ENCODE measurements at places on chromosomes 16 and 17. TPM values are rescaled to one million over a fixed set of nuclear protein-coding genes. Genes with fewer than 3 reads are reported as not detected.

DNA sequence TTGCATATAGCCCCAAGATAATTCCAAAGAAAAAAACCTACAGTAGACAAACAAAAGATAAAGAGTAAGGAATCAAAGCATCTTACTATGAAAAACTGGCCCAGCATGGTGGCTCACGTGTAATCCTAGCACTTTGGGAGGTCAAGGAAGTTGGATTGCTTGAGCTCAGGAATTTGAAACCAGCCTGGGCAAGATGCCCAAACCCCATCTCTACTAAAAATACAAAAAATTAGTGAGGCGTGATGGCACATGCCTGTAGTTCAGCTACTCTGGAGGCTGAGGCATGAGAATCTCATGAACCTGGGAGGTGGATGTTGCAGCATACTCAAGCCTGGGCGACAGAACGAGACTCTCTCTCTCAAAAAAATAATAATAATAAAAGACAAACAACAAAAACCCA lies 764.7 kb upstream of the KIF2B start:
- H3K27me3 ChIP-seq: no peaks in the 10 kb centered on the region
- no peak overlapping the region for H3K4me3 ChIP-seq
- H3K4me1 ChIP-seq: no peaks in the 10 kb centered on the region
- no peak for DNase-seq

DNA sequence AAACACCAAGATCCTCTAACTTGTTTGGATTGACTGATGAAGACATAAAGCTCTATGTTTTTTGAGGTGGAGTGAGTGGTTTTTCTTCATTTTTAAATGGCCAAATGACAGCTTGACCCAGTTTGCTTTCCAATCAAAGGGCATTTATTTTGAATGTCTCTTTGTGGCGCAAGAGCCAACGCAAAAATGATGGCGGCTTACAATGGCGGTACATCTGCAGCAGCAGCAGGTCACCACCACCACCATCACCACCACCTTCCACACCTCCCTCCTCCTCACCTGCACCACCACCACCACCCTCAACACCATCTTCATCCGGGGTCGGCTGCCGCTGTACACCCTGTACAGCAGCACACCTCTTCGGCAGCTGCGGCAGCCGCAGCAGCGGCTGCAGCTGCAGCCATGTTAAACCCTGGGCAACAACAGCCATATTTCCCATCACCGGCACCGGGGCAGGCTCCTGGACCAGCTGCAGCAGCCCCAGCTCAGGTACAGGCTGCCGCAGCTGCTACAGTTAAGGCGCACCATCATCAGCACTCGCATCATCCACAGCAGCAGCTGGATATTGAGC lies 329 bp downstream of the NLK start:
- H3K4me1 ChIP-seq: peaks cover 17% of the 10 kb centered on the region
- no peaks in the 10 kb centered on the region for H3K36me3 ChIP-seq
- no peak for DNase-seq
- H3K4me3 ChIP-seq: peak overlapping the region; percentile 89

- H3K36me3 ChIP-seq: no peaks in the 10 kb centered on the region
- H3K4me3 ChIP-seq: no peak overlapping the region
- no peaks in the 10 kb centered on the region for H3K4me1 ChIP-seq
- no peak overlapping the region for H3K27ac ChIP-seq
- no peaks in the 10 kb centered on the region for H3K27me3 ChIP-seq
These were observed 1.4 kb downstream of the CD19 start for GRCh38 chr16:28933171-28933570.

DNA sequence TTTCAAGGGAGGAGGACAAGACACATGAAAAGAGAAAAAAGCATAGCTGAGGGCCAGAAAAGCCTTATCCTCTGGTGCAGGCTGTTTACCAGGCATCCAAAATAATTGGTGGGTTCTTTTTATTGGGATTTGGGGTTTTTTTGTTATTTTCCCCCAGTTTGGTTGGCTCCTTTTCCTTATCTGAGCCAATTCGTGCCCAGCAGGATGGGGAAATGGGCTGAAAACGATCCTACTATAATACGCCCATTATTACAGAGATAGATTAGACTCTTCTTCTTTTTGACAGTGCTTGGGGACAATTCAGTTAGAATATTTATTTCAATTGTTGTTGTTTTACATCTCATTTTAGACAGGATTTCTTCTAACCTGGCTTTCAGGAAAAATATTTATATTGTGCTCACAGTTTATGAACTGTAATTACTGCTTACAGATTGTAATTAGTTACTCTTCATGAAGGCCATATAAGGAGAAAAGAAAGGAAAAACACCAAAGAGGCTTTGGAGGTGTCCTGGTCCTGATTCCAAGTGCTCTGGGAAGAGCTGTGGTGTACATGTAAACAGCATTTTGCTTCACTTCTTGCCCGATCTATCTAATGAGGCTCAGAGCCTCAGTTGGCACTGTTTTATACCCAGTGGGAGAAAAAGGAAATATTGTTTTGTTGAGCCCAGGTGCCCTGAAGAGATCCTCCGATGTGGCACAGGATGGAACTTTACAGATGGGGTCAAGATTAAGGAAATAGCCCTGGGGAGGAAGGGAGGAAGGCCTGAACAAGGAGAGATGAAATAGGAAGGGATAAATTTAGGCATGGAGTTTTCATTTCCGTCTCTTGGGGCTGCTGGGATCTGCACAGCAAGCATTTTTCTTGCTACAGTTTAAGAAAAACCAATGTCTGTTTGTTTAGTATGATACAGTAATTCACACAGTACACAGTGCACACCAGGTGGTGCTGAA lies 611 bp upstream of the ANKRD40 start:
- no peaks in the 10 kb centered on the region for H3K27me3 ChIP-seq
- no peak for DNase-seq
- peak overlapping the region; percentile 99 for H3K27ac ChIP-seq
- no peaks in the 10 kb centered on the region for H3K36me3 ChIP-seq

- H3K36me3 ChIP-seq: no peaks in the 10 kb centered on the region
- no peaks in the 10 kb centered on the region for H3K27me3 ChIP-seq
- no peak for DNase-seq
- H3K4me1 ChIP-seq: no peaks in the 10 kb centered on the region
- H3K27ac ChIP-seq: no peak overlapping the region
These were observed 23.0 kb upstream of the CDR2 start for GRCh38 chr16:22397464-22397863.

GRCh38 chr16:8716052-8716451 lies 41.6 kb downstream of the ABAT start:
- H3K4me3 ChIP-seq: no peak overlapping the region
- no peak overlapping the region for H3K27ac ChIP-seq
- H3K27me3 ChIP-seq: no peaks in the 10 kb centered on the region
- no peaks in the 10 kb centered on the region for H3K36me3 ChIP-seq

- no peaks in the 10 kb centered on the region for H3K36me3 ChIP-seq
- H3K4me1 ChIP-seq: peaks cover 4% of the 10 kb centered on the region
- no peaks in the 10 kb centered on the region for H3K27me3 ChIP-seq
- DNase-seq: no peak
These were observed 15.9 kb downstream of the TMEM235 start for GRCh38 chr17:78247304-78247703.

GRCh38 chr16:28924762-28925385 lies at the start of gene RABEP2:
Gene RABEP2 (minus strand): TSS chr16:28925238. CDS start chr16:28925163, 75 bp downstream.
- no peaks in the 10 kb centered on the region for H3K36me3 ChIP-seq
- H3K27me3 ChIP-seq: no peaks in the 10 kb centered on the region
- peaks cover 13% of the 10 kb centered on the region for H3K4me1 ChIP-seq
- H3K4me3 ChIP-seq: peak within 1 kb of the TSS; percentile 70

DNA sequence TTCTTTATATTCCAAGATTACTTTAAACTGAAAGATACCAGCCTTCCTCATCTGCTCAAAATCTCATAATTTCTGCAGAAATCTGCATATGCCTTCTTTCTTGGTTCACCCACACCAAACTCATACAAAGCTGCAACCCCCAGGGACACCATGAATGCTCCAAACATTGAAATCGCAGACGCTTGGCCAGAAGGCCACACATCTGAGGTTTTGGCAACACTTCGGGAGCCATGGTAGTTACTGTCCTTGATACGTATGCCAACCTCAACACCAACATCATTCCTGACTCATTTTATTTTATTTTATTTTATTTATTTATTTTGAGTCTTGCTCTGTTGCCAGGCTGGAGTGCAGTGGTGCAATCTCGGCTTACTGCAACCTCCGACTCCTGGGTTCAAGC lies 11.8 kb downstream of the GSPT1 start:
- H3K27ac ChIP-seq: no peak overlapping the region
- peaks cover 8% of the 10 kb centered on the region for H3K4me1 ChIP-seq
- DNase-seq: no peak
- no peaks in the 10 kb centered on the region for H3K27me3 ChIP-seq
- H3K4me3 ChIP-seq: no peak overlapping the region

- no peak for DNase-seq
- no peaks in the 10 kb centered on the region for H3K36me3 ChIP-seq
- H3K4me3 ChIP-seq: no peak overlapping the region
- no peak overlapping the region for H3K27ac ChIP-seq
These were observed 721 bp upstream of the AXIN2 start for GRCh38 chr17:65562206-65562531.

DNA sequence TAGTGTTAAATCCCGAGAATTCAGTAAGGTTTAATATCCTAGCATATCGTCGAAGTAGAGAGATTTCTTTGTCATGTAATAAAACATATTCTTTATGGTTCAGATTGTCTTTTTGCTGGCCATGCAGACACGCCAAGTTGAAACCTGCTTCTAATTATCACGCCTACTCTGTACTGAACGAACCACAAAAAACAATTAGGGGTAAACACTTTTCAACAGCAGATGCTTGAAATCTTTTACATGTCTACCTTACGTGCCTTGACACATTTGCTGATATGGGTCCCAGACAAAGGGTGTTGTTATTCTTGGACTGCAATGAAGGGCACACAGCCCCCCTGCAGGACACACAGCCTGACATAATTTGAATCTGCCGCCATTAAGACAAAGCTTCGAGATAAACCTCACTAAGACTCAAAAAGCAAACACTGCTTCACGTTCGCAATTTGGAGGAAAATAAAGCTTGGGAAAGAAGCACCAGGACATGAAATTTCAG lies 13.3 kb downstream of the WIPI1 start:
- H3K27ac ChIP-seq: peak overlapping the region; percentile 29
- no peaks in the 10 kb centered on the region for H3K36me3 ChIP-seq
- no peak overlapping the region for H3K4me3 ChIP-seq
- peaks cover 28% of the 10 kb centered on the region for H3K4me1 ChIP-seq
- DNase-seq: no peak

GRCh38 chr17:43880420-43880991 lies 26.8 kb downstream of the MPP2 start:
- no peak overlapping the region for H3K4me3 ChIP-seq
- no peak overlapping the region for H3K27ac ChIP-seq
- H3K4me1 ChIP-seq: peaks cover 5% of the 10 kb centered on the region

- H3K4me3 ChIP-seq: no peak overlapping the region
- H3K27ac ChIP-seq: no peak overlapping the region
- H3K4me1 ChIP-seq: peaks cover 16% of the 10 kb centered on the region
These were observed 772 bp upstream of the SAMD14 start for GRCh38 chr17:50130559-50131305.

- no peak overlapping the region for H3K4me3 ChIP-seq
- no peaks in the 10 kb centered on the region for H3K36me3 ChIP-seq
- DNase-seq: no peak
- no peaks in the 10 kb centered on the region for H3K27me3 ChIP-seq
- H3K4me1 ChIP-seq: peaks cover 28% of the 10 kb centered on the region
These were observed 110.6 kb upstream of the PLCG2 start for GRCh38 chr16:81668243-81669097.

GRCh38 chr16:47519546-47519945 lies 58.4 kb downstream of the PHKB start:
- no peaks in the 10 kb centered on the region for H3K27me3 ChIP-seq
- no peaks in the 10 kb centered on the region for H3K36me3 ChIP-seq
- no peaks in the 10 kb centered on the region for H3K4me1 ChIP-seq
- no peak overlapping the region for H3K4me3 ChIP-seq
- DNase-seq: no peak

- peak within 1 kb of the TSS; percentile 28 for H3K27ac ChIP-seq
- no peaks in the 10 kb centered on the region for H3K36me3 ChIP-seq
- no peaks in the 10 kb centered on the region for H3K27me3 ChIP-seq
- peak; percentile 83 for DNase-seq
- peaks cover 14% of the 10 kb centered on the region for H3K4me1 ChIP-seq
These were observed at the start of gene MT1A for GRCh38 chr16:56637814-56638750. Gene MT1A (plus strand): TSS chr16:56638666. CDS start chr16:56638739, 73 bp downstream.

DNA sequence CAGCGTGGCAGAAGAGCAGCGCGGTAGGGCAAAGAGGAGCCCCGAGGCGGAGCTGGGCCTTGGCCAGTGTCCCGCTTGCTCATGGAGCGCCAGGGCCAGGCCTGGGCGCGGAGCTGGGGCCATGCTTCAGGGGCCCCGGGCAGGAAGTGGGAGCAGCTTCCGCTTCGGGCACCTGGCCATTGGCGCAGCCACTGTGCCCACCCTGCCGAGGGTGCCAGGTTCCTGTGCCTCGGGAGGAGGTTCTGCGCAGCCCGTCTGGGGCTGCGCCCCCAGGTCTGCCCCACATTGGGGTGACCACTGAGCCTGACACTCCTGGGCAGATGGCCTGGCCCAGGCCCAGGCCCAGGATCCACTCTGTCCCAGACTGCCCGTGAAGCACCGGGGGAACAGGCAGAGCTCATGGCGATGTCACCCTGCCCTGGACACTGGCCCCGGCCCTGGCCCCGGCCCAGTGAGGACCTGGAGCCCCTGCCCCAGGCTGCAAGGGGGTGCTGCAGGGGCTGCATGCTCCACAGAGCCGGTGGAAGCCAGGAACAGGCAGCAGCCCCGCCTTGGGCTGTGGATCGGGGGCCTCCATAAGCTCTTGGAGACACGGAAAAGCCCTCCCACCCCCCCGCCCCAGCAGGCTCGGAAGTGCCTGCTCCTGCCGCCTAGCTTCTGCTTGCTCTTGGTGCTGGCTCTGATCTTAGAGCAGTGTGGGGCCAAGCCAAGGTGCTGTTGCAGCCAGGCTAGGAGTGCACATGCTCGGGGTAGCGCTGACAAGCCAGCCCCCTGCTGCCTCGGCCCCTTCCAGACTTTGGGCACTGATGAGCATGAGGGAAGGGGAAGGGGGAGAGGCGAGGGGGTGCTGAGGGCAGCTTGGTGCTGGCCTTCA lies 35.9 kb upstream of the FOXJ1 start:
- H3K36me3 ChIP-seq: no peaks in the 10 kb centered on the region
- no peaks in the 10 kb centered on the region for H3K27me3 ChIP-seq
- no peak overlapping the region for H3K27ac ChIP-seq

The KRT15 gene
- total RNA-seq: 5.8 TPM

The FA2H gene
- 3.0 TPM for total RNA-seq

The TBC1D3G gene
- 14.6 TPM for total RNA-seq

The TEX19 gene
- 37.8 TPM for total RNA-seq

The RGS11 gene
- total RNA-seq: 1.2 TPM

The MSLN gene
- 2.8 TPM for total RNA-seq

Measured in testis (tissue), 5 donors.